Right forelimb (tissue), 1 donor: ENCODE measurements at places on chromosomes 4 and X.
A peak's percentile ranks its signal among the peaks of the same experiment; 100 is the strongest.

DNA sequence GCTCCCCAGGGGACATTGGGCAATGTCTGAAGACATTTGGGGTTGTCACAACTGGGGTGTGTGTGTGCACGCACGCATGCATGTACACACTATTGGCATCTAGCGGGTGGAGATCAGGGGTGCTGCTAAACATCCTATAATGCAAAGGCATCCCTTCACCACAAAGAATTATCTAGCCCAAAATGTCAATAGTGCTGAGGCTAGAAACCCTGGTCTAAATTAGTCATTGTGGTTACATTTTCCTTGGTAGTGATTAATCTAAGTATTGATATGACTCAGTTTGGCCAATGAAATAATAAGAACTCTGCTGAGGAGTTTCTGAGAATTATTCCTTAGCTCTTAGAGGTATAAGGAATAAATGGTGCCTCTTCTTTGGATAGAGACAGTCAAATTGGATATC is 200.2 kb downstream of the CLCN4 start:
- no peak for DNase-seq

DNA sequence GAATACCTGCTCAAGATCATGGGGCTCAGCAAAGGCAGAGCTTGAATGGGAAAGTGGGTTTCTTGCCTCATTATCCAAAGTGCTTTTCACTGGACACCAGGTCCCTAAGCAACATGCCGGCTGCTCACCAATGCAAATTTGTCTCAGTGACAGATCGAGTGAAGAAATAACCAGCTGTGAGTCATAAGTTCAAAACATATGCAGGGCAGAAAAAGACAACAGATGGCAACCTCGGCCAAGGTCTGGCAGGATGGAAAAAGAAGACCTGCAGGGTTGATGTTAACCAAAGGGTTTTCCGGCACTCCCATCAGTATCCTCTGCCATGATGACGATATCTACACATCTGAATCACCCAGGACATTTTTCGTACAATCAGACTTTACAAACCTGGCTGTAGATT is 124.1 kb downstream of the AFAP1 start:
- DNase-seq, result no peak

DNA sequence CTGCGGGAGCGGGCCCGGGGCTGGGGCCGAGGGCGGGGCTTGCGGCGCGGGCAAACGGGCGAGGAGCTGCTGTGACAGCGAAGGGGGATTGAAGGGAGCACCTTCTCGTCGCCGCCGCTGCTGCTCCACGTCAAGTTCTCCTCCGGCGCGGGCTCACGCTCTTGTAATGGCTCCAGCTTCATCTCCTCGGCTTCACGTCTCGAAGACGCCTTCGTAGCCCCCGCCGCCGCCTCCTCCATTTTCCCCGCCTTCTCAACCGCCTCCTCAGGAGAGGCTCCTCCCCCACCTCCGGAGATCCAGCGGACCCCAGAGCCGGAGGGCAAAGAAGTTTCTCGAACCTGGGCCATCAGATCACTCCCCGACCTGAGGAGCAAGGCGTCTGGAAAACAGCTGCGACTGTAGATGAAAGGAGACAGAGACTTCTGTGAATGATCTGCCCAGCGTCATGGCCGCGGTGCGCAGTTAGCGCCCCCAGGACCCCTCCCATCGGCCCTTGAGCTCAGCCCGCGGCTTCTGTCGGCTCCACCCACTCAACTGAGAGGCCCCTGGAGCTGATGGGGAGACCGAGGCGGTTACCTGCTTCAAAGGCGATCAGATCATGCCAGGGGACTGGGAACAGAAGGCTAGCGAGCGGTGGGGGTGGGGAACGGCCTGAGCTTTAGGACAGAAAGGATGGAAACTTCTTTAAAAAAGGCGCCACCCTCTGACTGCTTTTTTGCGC is 895 bp downstream of the USP51 start:
- DNase-seq, result peak; percentile 82

DNA sequence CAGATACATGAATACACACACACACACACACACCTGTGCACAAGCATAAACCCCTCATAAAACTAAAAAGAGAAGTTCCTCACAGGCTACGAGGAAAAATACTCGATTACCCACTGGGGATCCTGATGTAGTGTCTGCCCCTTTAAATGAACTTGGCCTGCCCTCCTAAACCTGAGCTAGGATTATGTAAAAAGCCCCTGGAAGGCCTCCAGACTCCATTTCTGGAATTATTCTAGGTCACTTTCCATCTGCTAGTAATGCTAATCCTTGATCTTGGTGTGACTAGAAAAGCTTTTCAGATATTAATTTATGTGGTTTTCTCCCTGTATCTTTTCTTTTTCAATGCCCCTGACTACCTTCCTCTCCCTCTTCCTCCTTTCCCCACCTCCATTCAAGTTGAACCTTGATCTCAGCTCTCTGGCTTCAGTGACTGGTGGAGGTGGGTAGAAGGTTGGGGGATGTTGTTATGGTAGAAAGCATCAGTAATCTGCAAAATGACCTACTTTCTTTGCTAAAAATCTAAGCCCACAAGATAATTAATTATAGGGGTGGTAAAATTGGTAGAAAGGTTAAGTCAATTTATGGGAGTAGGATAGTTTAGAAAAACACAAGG is 25.5 kb upstream of the ZNF330 start:
- DNase-seq, result no peak

DNA sequence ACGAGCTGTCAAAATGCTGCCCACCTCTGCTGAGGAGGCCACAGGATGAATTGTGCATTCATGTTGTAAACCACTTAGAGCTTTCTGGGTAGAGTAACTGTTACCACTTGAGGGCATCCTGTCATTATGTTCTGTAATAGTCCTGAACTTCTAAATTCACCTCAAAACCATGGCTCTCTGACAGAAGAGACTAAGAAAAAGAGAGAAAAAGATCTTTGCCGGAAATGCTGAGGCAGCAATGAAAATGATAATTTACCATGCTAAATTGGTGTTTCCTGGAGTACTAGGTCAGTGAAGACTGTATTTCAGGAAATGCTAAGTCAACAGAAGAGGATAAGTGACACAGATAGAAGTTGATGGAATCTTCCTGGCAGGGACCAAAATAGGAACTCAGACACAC is 942.3 kb upstream of the SLIT2 start:
- no peak for DNase-seq

- no peak for DNase-seq
Observed at GRCh38 chr4:120704538-120704937, 218.0 kb downstream of the PRDM5 start.

DNA sequence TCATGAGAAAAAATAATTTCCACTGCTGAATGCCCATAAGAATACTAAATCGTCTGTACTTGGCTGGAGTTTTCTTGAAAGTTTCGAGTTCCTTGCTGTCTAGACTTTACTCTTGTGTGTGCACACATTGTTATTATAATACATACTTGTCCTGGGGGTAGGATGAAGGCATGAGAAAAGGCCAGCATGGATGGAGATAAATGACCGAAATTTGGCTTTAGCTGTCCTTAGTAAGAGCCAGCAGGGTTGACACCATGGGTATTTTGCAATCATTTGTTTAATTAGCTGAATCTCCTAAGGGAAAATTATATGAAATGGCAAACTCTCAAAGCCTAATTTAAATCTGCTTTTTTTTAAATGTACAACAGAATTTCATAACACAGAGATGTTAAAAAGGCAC is 641.6 kb downstream of the ADGRL3 start:
- DNase-seq, result no peak

GRCh38 chr4:86279293-86279960 is 80.4 kb downstream of the MAPK10 start:
- no peak for DNase-seq

GRCh38 chr4:155679343-155679742 is 12.7 kb downstream of the GUCY1A1 start:
- no peak for DNase-seq
